ENCODE measurements at places on chromosomes 12 and 14.
A peak's percentile ranks its signal among the peaks of the same experiment; 100 is the strongest.

DNA sequence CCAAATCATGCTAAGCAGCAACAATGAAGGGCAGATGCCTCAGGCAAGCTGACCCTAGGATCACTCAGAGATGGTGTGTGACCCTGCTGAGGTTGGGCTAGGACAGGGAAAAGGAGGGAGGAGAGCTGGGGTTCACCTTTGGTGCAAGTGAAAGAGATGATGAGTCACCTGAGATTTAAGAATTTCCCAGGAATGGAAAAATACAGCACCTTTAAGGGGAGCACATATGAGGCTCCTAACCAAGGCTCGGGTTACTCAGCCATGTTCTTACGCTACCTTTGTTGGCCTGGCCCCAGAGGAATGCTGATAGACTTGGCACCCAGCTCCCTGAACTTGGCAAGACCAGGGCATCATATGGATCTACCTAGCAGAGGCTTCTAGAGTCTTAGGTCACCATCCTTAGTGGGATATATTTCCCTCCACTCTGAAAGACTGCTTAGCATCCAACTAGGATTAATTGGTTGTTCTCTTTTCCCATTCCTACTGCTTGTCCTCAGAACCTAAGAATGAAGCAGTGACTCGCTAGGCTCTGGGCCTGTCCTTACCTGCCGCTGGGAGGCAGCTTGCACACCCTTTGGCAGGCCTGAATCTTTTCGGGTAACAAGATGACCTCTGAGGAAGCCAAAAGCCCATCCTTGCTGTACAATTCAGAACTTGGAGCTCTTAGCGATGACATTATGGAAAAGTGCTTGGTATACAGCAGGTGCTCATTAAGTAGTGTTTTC, 4.0 kb upstream of the NAA25 start:
- peaks cover 7% of the 10 kb centered on the region for H3K4me1 ChIP-seq
- no peak for DNase-seq
- no peak overlapping the region for H3K27ac ChIP-seq
- H3K4me3 ChIP-seq, result no peak overlapping the region

DNA sequence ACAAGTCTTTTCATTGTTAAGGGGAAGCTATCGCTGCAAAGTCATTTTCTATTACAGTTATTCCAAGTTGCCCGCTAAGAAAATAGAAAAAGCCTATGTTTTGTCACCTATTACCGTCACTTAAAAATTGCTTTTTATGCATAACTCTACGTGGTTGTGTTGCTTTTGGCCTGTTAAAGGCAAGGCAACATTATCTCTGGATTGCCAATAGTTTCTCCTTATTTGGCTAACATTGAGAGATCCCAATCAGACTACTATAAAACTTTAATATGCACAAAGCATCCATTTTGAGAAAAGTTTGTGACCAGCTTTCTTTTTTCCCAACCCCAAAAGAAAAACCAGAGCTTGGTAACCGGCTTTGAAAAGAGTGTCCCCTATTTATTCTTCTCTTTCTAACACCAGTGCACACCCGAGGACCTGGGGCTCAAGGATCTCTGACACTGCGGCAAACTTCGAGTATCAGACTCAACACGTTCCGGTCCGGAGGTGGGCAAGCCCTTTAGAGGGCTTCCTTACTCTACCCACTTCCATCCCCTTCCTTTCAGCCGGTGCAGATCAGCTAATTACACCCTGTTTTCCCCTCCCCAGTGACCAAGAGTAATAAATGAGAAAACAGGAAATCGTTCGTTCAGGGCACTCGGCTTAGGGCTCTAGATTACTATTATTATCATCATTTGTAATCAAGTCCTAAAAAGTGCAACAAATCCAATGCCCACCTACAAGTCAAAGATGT, 1.2 kb downstream of the PPP1R12A start:
- no peaks in the 10 kb centered on the region for H3K27me3 ChIP-seq
- peaks cover 21% of the 10 kb centered on the region for H3K36me3 ChIP-seq
- peak overlapping the region; percentile 98 for H3K4me3 ChIP-seq
- H3K4me1 ChIP-seq, result peaks cover 45% of the 10 kb centered on the region
- no peak for DNase-seq

GRCh38 chr12:31015215-31015614, 58.4 kb upstream of the DDX11 start:
- peaks cover 50% of the 10 kb centered on the region for H3K27me3 ChIP-seq
- no peaks in the 10 kb centered on the region for H3K36me3 ChIP-seq
- no peak for DNase-seq
- H3K4me3 ChIP-seq, result no peak overlapping the region

DNA sequence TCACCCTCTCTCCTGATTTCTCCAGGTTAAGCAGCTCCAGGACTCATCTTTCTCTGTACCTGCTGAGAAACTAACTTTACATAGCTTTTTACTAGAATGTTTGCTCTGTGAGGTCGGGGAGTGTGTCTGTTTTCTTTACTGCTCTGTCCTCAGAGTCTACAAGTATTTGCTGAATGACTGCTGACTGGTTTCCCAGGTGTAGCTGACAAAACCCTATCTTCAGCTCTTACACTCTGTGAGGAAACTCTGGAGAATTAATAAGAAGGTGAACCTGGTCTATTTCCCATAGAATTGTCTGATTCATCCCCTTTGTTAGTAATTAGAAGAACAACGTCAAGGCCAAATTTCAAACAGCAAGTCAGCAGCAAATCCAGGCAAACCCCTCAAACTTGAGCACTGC, 226.8 kb downstream of the ZFP36L1 start:
- H3K4me3 ChIP-seq, result no peak overlapping the region
- DNase-seq, result no peak
- peaks cover 8% of the 10 kb centered on the region for H3K4me1 ChIP-seq
- no peaks in the 10 kb centered on the region for H3K36me3 ChIP-seq
- no peaks in the 10 kb centered on the region for H3K27me3 ChIP-seq

- H3K27me3 ChIP-seq, result no peaks in the 10 kb centered on the region
- no peaks in the 10 kb centered on the region for H3K36me3 ChIP-seq
- H3K4me3 ChIP-seq, result no peak overlapping the region
- DNase-seq, result no peak
- peaks cover 32% of the 10 kb centered on the region for H3K4me1 ChIP-seq
These were observed 67.4 kb downstream of the MED13L start for GRCh38 chr12:116210131-116210530.

GRCh38 chr12:6533653-6533922, 729 bp upstream of the GAPDH start:
- H3K4me1 ChIP-seq, result peaks cover 47% of the 10 kb centered on the region
- H3K27ac ChIP-seq, result peak overlapping the region; percentile 100
- peaks cover 85% of the 10 kb centered on the region for H3K36me3 ChIP-seq

GRCh38 chr14:81849714-81850113, 316.1 kb upstream of the SEL1L start:
- no peak overlapping the region for H3K27ac ChIP-seq
- no peak overlapping the region for H3K4me3 ChIP-seq
- H3K27me3 ChIP-seq, result no peaks in the 10 kb centered on the region

GRCh38 chr12:78584695-78585094, 279.9 kb upstream of the SYT1 start:
- H3K27ac ChIP-seq, result no peak overlapping the region
- no peaks in the 10 kb centered on the region for H3K27me3 ChIP-seq
- DNase-seq, result no peak
- H3K36me3 ChIP-seq, result no peaks in the 10 kb centered on the region
- no peaks in the 10 kb centered on the region for H3K4me1 ChIP-seq
